ENCODE measurements at places on chromosomes 6 and 20. TPM values are rescaled to one million over a fixed set of nuclear protein-coding genes. Genes with fewer than 3 reads are reported as not detected.

DNA sequence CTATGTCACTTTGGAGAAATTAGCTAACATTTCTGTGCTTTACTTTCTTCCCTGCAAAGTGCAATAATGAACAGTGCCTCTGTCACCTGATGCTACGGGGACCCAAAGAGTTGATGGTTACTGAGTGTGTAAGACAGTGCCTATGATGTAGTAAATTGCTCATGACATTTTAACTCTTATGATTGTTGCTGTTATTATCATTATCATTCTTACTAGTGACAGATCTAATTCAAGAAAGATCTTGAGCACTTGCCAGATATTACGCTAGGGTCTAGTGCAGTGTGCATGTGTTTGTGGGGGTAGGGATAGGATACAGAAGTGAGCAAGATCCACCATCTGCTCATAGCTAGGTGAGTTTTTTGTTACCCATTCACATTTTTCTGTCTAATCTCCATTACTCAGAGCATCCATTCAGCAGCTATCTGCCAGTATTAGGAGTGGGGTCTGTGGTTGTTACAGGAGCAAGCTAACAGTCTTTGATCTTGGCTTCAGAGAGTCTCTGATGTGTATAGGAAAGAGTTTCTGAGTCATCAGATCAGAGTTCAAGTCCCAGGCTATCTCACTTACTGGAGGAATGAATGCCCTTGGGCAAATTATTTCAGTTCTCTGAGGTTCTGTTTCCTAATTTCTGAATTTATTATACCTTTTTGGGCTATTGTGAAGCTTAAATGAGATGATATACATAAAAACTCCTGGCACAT lies 33.1 kb upstream of the DAAM2 start:
- DNase-seq, result no peak

PSORS1C2 gene
- total RNA-seq, result not detected

SLC2A10 gene
- total RNA-seq, result 18.9 TPM

- no peak for DNase-seq
These were observed 220.9 kb upstream of the RNF217 start for GRCh38 chr6:124741341-124741740.

PLEKHG1 gene
- total RNA-seq, result 13.4 TPM

DNA sequence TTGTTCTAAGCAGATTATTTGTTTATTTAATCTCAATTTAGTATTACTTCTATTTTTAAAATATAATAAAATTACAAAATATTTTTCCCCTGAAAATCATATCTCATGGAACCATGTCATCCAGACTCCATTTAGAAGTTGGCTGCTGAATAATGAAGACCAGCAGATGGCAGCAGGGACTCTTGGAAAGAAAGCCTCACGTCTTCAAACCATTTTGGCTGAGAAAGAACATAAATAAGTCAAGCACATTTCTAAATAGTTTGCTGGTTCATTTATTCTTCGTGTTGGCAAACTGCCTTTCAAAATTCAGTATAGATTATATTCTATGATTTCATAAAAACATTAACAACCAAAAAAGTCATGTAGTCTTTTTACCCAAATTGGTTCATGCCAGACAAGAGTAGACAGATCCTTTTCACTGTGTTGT lies 71.7 kb downstream of the RCAN2 start:
- DNase-seq, result peak; percentile 86

- DNase-seq, result peak; percentile 13
These were observed 21.2 kb downstream of the THEMIS start for GRCh38 chr6:127879685-127880084.

- peak; percentile 27 for DNase-seq
These were observed 118.8 kb downstream of the PHACTR3 start for GRCh38 chr20:59723108-59723500.

DNA sequence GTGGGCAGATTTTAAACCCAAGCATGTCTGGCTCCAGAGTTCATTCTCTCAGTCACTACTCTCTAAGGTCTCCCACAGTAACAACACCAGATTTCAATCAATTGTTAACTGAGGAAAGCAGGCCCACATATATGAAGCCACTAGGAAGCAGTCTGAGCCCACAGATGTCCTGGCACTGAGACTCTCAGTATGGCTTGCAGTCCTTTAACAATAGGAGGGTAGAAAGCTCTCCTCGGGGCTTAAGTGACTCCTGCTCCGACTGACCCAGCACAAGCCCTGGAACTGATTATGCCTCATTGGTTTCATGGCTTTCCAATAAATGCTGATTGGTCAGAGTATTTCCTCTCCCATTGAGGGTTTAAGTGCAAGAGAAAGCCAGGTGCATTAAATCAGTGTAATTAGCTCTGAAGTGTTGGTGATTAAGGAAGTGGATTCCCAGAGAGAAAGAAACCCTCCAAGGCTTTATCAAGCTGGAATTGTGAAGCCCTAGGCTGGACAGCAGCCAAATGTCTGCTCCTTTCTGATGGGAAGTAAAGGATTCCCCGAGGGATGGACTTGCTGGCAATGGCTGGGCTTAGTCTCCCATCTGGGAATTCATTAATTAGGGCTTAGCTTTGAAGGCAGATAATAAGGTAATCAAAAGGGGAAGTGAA lies 76.6 kb upstream of the PROKR2 start:
- DNase-seq, result no peak

DNA sequence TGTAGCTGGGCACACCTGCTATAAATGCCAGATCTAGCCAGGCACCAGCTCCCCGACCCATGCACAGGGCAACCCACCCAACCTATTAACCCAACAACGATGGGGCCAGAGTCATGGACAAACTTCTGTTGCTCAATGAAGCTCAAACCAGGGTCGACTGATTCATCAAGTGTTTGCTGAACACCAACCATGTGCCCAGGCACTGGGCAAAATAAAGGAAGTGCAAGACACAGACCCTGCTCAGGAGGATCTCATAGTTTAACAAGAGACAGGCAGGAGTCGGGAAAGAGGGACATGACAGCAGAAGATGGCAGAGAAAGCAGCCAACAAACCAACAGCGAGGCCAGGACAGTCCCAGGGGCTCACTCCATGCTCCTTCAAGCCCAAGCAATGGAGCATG lies 18.8 kb downstream of the KCNK5 start:
- DNase-seq, result no peak

LIN28B gene
- total RNA-seq, result 0.04 TPM

AGPAT1 gene
- 32.3 TPM for total RNA-seq

- DNase-seq, result no peak
These were observed 25.7 kb upstream of the IGF2R start for GRCh38 chr6:159943101-159943632.
